NT2/D1 (cell line): ENCODE measurements at places on chromosomes 6 and 20.

GRCh38 chr20:25226433-25227316 lies 21.2 kb upstream of the PYGB start:
- DNase-seq: no peak

- no peak for DNase-seq
These were observed 401.1 kb downstream of the SAMD5 start for GRCh38 chr6:147909640-147910039.

DNA sequence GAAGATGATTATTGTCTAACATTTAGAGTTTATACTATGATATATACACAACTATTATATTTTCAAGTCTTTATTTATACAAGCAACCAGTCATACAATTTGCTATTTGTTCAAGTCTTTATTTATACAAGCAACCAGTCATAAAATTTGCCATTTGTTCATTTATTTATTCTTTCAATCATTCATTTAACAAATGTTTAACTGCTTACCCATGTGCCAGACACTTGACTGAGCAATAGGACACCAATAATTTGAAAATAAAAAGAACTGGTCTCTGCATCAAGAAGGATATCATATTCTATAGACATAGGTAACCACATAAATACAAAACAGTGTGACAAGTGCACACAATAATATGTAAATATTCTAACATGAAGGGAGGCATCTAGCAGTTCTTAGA lies 20.3 kb downstream of the GRIK2 start:
- no peak for DNase-seq

DNA sequence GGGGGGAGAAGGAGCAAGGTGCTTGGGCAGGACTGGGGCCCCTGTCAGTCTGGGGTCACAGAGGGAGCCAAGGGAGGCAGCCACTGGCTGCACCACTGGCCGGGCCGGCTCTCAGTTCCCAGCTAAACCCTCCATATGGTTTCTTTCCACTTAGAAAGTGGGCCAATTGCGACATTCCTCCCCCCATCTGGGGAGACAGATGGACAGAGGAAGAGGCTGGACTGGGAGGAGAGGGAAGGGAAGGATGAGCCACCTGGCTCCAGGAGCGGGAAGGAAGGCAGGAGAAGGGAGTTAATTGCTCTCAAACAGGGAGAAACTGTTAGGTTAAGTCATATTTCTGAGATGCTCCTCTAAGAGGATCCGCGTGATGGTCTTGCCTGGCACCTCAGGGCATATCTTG lies 82.2 kb downstream of the GRM4 start:
- no peak for DNase-seq

- DNase-seq: no peak
These were observed 8.7 kb upstream of the STXBP5 start for GRCh38 chr6:147195510-147195909.

DNA sequence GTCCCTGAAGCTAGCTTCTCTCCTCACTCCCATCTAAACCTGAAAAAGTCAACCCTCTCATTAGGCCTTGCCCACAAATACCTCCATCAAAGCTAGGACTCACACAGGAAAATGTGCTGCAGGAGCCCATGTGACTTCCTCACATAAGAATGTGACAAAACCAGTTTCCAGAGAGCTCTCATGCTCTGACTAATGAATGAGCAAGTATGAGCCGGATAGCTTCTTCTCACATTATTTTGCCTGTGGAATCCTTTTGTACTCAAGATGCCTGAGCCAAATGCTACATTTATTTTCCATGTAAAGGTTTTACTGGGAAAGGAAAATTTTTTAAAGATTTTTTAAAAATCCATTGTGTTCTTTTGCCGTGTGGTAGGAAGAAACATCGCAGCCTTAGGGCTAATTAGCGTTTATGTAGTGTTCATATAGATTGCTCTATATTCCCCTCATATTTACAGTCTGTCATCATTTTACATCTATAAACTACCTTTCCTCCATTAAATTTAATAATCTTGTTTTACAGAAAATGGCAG lies 68.6 kb upstream of the CCN6 start:
- no peak for DNase-seq

- no peak for DNase-seq
These were observed 108.4 kb upstream of the SIM1 start for GRCh38 chr6:100573166-100573565.

DNA sequence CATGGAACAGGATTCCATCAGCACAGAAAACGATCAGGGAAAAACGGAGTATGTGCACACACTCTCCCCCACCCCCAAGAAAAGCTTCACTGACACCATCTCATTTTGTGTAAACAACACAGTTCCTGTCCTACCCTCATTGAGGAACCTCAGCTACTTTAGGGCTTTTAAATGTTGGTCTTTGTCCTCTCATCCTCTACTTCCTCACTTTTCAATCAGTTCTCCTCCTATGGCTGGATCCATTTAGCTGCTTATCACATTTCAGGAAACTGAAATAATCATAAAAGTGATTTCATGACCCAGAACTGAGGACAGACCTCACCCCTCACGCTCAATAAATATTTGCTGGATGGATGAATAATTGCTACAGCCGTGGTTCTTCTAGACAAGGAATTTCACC lies 33.1 kb upstream of the PNRC1 start:
- no peak for DNase-seq

DNA sequence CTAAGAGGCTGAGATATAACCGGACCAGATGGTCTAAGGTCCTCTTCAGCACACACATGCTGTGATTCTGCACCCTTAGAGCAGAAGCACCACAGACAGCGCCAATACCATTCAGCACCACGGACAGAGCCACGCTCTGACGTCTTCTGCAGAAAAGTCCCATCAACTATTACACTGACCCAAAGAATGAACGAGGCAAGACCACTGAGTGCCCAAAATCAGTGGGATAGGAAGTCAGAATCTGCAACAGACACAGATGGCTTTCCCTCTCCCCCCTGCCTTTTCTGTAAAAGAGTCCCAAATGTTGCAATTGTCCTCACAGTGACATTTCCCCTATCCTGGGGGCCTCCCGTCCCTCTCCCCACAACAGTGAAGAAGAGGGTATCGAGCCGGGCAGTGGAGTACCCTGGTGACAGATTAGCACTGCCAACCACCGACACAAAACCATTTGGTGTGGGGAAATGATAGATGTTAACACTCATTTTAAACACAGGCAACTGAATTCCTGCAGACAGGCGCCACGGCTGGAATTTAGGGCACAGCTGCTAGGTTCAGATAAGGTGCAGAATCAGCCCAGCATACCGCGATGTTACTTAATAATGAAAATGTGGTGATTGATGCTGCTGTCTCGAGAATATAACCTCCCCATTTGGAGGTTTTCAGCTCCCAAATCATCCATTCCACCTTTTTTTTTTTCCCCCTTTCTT lies 66.6 kb upstream of the CTNNBL1 start:
- peak; percentile 50 for DNase-seq

- peak; percentile 38 for DNase-seq
These were observed 92.0 kb upstream of the TMEM181 start for GRCh38 chr6:158467923-158468322.

GRCh38 chr6:110328259-110328658 lies 29.9 kb downstream of the METTL24 start:
- DNase-seq: no peak

DNA sequence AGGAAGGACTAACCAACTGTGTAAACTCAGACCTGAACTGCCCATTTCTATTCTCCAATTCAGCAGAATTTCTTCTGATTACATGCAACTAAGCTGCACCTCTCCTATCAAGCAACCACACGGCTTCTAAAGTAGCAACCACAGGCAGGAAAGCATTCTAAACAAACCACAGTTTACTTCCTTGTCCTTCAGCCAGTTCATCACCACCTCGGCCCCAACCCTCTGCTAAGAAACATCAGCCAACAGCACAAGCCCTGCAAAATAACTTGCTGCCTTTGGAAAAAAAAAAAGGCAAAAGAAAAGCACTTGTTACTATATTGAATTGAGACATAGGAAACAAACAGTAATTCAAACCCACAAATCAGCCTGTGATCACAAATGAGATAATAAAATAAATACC lies 140.3 kb downstream of the NFATC2 start:
- no peak for DNase-seq

DNA sequence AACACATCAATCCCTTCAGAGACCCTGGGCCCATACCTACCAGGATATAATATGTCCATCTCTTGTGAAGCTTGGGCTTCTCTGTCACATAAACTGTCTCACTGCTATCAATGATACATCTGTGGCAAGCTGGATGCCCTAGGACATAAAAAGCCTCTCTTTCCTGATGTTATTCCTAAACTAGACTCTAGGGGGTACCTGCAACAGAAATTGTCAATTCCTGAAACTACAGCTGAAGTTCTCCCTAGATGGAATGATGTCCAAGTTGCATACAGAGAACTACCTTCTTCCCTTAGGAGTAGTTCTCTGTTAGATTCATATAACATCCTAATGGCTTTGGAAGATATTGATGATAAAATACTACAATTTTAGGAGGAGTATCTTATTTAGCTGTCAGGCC lies 35.8 kb downstream of the TBX18 start:
- peak; percentile 16 for DNase-seq

DNA sequence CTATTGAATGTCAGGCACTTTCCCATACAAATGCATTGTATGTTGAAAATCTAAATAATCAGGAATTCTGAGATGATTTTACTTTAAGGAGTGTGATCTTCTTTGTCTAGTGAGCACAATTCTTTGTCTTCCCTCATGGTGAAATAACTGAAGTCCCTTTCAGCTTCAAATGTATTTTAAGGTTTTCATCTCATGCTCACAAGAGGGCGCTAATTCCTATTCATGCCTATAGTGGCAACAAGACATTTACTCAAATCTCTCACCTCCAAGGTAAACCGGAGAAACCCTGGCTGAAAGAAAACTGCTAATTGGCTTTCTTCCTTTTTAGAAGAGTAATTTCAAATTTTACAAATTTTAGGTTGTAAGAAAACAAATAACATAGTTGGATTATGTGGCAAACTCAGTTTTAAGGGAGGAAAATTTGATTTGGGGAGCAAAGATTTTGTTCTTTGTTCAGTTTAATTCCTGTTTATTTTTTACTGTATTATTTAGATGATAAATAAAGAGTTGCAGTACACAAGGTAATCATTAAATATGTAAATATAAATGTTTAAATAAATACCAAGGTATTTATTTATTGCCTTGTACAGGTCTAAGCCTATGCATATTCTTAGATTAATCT lies 69.1 kb downstream of the SLC35F1 start:
- DNase-seq: peak; percentile 58

- no peak for DNase-seq
These were observed 17.5 kb upstream of the NFATC2 start for GRCh38 chr20:51560042-51560441.

DNA sequence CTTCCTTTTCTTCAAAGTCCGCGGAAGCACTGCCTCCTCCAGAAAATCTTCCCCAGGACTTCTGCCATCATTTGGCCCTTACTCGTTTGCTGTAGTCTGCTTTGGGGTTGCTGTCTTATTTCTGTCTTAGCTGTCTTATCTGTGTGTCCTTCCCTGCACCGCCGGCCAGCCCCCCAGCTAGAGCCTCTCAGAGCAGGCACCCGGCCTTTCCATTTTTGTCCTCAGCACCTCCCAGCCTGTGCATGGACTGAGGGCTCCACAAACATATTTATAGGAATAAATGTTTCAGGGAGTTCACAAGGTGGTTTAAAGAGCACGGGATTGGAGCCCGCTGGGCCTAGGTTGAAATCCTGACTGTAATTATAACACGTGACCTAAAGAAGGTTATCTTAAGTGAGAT lies 8.1 kb downstream of the GLP1R start:
- no peak for DNase-seq

GRCh38 chr6:149201068-149201655 lies 116.3 kb upstream of the TAB2 start:
- DNase-seq: no peak

DNA sequence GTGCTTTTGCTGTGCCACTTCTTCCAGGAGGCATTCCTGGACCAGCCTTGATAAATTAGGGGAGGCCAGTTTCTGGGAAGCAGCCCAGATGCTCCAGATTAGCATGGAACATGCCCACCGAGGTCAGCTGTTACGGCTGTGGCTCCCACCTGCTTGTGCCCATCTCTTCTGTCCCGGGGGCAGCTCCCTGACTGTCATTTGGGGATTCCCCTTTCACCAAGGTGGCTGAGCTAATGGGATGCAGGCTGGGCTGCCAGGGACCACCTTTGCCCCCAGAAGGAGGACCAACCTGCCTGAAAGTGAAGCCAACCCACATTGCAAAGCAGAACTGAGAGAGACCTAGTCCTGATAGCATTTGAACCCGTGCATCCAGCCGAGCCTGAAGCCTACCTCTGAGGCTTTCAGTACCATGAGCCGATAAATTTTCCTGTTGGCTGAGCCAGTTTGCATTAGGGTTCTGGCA lies 85.3 kb downstream of the PTPN1 start:
- no peak for DNase-seq

DNA sequence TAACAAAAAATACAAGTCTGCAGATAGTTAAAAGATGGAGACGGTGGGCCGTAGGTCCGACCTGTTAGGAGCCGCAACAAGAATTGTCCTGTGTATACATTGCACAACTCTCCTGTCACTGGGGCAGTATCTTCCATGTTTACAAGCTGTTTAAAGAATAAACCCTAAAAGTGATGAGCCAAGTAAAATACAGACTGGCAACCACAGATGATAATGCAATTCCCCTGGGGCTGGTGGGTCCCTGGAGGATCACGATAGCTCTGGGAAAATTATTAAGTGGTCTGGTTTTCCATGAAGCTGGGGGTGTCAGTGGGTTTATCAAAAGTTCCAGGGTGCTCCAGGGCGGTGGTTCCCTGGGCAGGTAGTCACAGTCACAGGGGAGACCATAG lies 8.1 kb upstream of the FAM50B start:
- no peak for DNase-seq

GRCh38 chr20:6579417-6579816 lies 188.1 kb upstream of the BMP2 start:
- no peak for DNase-seq

DNA sequence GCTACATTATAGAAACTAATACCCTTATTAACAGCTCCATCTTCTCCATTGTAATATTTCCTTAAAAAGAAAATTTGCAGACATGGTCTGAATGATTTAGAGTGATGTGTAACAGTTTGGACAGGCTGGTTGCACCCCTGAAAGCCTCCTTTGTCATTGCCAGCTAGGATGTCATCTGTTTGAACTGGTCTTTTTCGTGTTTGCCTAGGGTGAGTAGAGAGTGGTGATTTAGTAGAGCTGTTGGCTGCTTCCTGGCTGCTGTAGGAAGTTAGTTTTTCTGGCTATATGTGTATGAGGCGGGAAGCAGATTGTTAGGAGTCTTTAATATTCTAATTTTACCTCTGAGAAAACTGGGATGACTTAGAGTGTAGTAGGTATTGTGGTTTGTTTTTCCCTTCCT lies 101.1 kb downstream of the ZFAND3 start:
- DNase-seq: no peak
